ENCODE measurements at places on chromosomes 2 and 18. TPM values are rescaled to one million over a fixed set of nuclear protein-coding genes. Genes with fewer than 3 reads are reported as not detected.

GRCh38 chr2:102268510-102269199 lies 42.7 kb upstream of the IL1RL1 start:
- DNase-seq: no peak

DNA sequence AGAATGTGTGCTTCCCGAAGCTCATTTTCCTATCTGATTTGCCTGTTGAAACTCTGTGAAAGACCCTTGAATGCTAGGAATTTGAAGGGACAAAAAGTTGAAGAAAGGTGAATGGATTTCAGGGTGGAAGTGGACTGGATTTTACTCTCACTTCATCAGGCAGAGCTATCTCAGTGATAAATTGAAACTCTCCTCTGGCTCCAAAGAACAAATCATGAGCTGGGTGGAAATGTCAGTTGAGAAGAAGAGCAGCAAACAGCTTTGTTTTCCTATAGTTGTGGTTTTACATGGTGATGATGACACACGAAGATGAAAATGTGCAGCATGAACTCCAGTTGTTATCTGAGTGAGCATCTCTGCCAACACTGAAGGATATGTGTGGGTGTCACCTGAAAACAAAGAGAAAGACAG lies 34.4 kb downstream of the CD28 start:
- no peak for DNase-seq

- no peak for DNase-seq
These were observed 98.6 kb downstream of the ACTR2 start for GRCh38 chr2:65326276-65326675.

DNA sequence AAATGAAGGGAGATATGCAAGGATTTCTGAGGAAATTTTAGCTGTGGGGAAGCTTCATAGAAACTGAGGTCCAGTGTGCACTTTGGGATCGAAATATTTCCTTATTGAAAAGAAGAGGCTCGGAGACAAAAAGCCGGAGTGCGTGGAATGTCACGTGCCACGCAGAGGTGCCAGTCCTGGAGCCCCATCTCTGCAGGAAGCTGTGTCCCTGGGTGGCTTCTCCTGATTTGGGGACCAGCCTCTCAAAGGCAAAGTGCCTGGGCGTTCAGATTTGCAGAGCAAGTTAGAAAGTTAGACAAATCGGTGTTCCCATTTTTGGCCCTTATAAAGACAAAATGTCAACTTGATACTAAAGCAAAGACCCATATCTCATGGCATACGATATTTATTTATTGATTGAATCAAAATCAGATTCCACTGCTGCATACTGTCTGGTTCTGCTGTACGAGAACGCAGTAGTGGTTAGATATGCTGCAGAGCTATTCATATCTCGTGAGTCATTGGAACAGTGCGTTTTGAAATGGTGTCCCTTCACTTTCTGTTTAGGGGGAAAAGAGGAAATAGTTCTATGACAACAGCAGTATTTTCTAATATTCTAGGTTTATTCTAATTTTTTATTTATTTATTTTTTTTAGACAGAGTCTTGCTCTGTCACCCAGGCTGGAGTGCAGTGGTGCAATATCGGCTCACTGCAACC lies 9.1 kb upstream of the ATG16L1 start:
- DNase-seq: no peak

- DNase-seq: no peak
These were observed 1567.8 kb upstream of the PIK3C3 start for GRCh38 chr18:40387130-40387787.

DNA sequence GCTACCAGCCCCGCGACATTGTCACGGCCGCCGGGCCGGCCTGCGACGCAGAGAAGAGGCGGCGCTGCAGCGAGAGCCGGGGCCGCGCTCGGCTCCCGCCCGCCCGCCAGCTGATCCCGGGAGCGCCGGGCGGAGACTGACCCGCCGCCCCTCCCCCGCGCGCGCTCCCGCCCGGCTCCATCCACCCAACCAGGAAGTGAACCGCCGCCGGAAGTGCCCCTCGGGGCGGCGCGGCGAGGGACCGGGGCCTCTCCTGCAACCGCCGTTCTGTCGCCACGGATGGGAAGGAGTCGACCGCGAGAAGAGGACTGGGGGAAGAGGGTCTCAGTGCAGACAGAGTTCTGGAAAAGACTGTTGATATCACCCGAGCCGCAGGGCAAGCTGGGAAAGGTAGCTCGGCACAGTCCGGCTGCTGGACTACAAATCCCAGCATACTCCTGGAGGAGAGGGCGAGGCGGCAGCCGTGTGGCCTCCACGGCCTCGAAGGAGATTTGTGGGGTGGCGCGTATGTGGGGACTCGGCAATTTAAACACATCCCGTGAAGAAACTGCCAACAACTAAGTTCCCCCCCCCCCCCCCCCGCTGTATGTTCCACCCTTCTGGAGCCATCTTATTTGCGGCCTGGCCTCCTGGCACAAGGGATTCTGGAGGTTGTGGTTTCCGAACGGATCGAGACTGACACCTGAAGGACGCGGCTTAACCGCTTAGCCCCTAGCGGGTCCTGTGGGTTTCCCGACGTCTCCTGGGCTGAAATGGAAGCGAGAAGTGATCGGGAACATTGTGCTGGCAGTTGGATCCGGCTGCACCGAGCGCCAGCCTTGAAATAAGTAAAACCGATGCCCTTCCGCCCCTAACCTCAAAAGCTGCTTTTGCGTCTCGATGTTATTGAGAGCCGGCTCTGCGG lies at the start of gene AAK1:
TSS of gene AAK1 (minus strand) at position 138 of the 904 bp plus-strand sequence. CDS start 699 bp downstream, outside the sequence.
- peak; percentile 74 for DNase-seq

- DNase-seq: peak; percentile 25
These were observed 2.1 kb downstream of the GULP1 start for GRCh38 chr2:188293601-188294351.

- DNase-seq: no peak
These were observed 860 bp upstream of the CD8A start for GRCh38 chr2:86791573-86791972.

GRCh38 chr2:67666386-67667053 lies 269.4 kb downstream of the ETAA1 start:
- no peak for DNase-seq

DNA sequence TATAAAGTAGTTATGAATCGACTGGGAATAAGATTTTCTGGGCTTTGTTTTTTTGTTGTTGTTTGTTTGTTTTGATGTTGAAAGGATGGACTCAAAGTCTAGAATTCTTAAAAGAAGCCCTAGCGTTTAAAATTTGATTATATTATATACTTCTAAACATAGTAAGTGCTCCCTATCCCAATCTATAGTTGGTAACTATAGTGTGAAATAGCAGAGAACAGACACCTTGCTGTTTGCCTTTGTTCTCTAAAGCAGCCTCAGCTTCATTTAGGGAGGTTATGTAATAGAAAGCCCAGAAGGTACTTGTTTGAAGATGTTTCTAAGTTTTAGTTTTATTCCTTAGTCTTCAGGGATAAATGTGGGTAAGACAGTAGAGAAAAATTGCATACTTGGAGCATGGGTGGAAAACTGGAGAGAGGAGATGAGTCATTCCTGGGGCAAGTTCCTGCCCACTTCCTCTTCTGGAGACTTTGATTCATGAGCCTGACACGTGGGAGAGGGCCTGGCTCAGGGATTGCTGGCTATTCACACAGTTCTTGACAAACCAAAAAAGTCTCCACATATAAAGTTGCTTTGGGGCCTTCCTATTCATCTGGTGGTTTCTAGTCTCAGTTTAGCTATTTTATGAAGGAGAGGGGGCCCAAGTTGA lies 131.9 kb downstream of the MYO1B start:
- DNase-seq: peak; percentile 94

GRCh38 chr2:142286618-142287017 lies 155.8 kb upstream of the LRP1B start:
- DNase-seq: peak; percentile 32

GRCh38 chr2:201440182-201440581 lies 11.1 kb downstream of the TRAK2 start:
- DNase-seq: peak; percentile 88

CPS1 gene
- total RNA-seq: 12.6 TPM

TUBA3E gene
- total RNA-seq: not detected

SP140 gene
- total RNA-seq: not detected

COLEC11 gene
- 0.38 TPM for total RNA-seq

SLC4A1AP gene
- 27.4 TPM for total RNA-seq

ASXL3 gene
- under 0.01 TPM for total RNA-seq

Data from bronchial epithelial cell (primary cell).